NB4 (cell line): ENCODE measurements at places on chromosomes 12 and 14.

GRCh38 chr14:32542507-32542906 is 213.4 kb downstream of the AKAP6 start:
- no peak for DNase-seq

DNA sequence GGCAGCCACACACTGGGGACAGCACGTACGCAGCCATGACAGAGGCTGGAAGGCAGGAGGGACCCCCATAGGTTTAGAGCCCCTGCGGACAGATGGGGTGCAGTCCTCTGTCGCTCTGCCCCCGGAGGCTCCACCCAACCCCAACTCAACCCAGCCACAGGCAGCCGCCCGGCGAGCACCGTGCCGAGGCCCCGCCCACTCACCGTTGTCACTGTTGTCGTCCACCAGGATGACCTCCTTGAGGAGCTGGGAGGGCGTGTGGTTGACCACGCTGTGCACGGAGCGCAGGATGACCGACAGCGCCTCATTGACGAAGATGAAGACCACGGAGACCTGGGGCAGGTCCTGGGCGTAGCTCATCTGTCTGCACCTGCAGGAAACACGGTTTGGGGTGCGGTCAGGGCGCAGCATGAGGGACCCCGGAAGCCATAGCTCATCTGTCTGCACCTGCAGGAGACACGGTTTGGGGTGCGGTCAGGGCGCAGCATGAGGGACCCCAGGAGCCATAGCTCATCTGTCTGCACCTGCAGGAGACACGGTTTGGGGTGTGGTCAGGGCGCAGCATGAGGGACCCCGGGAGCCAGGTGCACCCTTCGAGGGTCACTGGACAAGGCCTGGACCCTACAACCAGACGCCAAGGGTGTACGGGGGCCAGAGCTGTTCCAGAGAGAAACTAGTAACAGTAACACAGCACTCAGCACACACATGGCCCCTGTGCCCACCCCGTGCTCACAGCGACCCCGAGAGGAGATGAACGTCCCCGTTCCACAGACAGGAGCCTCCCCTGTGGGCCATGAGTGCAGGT is 66.9 kb downstream of the GALNT9 start:
- DNase-seq: no peak

GRCh38 chr12:63410197-63410596 is 258.1 kb downstream of the DPY19L2 start:
- peak; percentile 87 for DNase-seq

GRCh38 chr14:72889366-72889765 is 4.5 kb downstream of the DPF3 start:
- no peak for DNase-seq

DNA sequence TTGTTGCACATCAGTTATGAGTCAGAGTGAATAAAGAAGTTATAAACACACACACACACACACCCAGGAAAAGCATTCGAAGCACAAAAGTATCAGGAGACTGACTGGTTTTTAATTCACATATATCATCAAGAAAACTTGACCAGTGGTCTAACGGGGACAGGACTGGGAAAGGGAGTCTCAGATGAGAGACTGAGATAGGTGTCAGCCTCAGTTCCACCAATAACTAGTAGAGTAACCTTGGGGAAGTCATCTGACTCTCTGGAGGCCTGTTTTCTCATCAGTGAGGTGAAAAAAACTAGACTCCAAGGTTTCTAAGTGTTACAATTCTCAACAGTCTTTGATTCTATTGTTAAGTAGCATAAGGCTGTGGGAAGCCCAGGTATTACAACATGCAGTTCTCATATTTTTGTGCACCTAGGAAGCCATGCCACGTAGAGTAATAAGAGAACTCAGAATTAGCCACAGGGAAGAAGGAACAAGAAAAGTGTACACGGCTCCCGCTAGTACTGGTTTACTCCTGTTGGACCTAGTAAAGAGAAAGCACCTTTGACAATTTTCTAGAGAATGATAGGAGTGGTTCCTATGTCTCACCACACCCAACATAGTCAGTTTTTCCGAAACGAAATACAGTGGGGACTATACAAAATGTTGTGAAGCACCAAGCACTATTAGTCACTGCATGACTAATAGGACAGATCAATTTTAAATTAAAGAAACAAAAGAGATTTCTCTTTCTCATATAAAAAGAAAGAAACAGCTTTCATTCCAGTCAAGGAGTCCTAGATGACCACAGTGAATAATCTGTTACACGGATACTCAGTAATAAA is 5.0 kb downstream of the PPTC7 start:
- peak; percentile 86 for DNase-seq

DNA sequence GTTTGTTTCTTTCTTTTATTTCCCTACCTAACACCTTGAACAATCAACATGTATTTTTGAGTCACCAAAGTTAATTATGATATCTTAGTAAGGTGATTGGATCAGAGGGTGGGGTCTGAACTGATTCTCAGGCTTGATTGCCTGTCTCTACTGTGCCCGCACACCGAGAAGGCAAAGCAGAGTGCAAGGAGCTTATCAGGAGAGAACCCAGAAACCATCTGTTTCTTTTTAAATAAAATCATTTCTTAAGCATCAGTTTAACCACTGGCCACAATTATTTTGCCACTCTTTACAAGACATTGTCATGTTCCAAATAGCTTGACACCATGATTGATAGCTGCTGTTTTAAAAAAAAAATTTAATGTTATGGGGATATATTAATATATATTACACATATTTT is 3.1 kb downstream of the GARIN2 start:
- no peak for DNase-seq

GRCh38 chr12:32102234-32102633 is 4.4 kb upstream of the BICD1 start:
- DNase-seq: no peak

- peak; percentile 26 for DNase-seq
Observed at GRCh38 chr12:133120385-133121191, 9.5 kb downstream of the ZNF891 start.

- peak; percentile 0 for DNase-seq
Observed at GRCh38 chr14:30330445-30330844, 228.5 kb upstream of the G2E3 start.

DNA sequence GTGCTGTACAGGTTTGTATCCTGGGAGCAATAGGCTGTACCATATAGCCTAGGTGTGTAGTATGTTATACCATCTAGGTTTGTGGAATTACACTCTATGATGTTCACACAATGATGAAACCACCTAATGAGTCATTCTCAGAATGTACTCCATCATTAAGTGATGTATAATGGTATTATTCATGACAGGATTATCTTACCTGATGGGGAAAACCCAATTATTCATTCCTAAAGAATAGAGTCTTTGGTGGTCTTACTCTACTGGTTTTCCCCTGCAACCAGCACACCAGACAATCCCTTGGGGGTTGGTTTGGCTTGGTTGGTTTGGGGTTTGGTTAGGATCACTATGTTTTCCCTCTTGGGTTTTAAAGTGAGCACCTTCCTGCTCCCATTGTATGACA is 12.6 kb upstream of the OR10P1 start:
- no peak for DNase-seq

DNA sequence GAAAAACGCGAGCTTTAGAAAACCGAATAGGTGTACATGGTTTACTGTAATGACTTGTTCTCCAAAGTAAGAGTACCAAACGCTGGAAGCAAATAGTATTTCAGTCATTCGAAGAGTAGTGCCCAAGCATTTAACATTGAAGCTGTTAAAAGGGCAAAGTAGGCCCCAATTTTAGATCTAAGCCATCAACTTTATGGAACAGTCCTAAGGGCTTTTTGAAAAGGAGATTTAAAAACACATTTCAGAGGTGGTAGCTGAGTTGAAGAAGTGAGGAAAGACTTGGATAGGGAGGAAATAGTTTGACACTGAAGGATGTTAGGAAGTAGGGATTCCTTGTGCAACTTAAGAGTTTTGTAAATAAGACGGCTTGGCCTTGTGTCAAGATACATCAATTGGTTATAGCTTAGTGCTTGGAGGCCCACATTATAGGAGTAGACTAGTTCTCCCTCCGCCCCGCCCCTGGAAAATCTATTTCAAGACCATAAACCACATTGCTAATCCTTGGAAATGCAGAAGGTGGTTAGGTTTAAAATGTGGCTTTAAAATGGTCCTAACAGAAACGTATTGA is 783 bp upstream of the TUBA1B start:
- DNase-seq: peak; percentile 74

GRCh38 chr14:31418440-31418839 is 1.9 kb downstream of the HEATR5A start:
- DNase-seq: peak; percentile 60

DNA sequence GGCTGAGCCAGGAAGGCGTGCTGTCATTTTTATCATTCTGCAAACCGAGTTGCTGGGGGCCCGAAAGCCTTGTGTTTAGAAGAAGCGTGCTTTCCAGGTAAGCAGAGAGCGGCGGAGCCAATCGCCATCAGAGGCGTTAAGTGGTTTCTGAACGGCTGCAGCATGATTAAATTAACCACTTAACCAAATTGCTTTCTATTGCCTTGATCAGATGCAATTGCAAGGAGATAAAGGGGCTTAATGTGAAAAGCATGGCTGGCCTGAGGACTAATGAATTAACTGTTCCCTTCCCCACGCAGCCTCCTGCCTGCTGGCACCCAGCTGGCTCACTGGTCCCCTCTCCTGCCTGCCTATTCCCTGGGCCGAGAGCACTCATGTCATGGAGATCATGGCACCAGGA is 36.6 kb upstream of the CHGA start:
- no peak for DNase-seq

DNA sequence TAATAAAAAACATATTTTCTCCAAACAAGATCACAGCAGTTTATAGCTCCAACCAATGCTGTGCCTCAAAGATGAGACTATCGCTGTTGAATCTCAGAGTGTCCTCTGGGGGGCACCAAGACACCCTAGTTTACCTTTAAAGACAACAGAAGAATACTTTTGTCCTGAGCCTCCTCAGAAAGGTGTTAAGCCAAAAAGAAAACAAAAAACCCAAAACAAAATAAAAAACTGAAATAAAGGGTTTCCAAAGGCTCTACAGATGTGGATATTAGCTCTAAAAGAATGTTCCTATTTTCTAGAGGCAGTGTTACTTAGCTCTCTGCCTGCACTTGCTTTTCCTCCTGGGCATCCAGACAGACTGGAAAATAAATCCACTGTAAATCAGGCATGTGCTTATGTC is 86.9 kb upstream of the TTC7B start:
- peak; percentile 68 for DNase-seq

DNA sequence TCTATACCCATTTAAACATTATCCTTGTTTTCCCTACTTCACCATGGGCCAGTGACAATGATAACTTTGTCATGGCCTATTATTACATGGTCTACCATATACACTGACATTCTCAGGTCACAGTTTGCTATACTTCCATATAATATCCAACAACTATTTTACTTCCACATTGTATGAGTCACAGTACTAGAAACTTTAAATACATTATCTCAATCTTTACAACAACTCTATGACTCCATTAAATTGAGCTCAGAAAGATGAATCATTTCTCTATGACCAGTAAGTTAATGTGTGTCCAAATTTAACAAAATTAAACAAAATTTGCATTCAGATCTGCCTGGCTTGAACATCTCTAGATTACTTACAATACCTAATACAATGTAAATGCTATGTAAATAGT is 93.9 kb downstream of the PLEKHG7 start:
- DNase-seq: no peak

GRCh38 chr12:14613718-14614117 is 46.0 kb upstream of the PLBD1 start:
- peak; percentile 42 for DNase-seq

DNA sequence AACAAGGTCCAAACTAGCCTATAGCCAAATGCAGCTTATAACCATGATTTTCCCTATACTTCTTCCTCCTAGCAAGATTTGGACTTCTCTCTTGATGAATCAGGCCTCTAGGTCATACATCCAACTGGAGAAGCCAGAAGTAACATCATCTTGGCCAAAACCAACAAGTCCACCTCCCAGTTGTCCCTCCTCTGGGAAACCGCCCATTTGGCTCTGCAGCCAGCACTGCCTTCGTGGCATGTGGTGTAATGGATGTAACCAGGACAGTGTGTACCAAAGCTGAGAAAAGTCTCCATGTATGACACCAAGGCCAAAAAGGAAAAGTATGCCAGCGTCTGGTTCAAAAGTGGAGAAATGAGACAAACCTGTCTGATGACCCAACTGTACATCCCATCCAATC is 59.3 kb upstream of the VASH1 start:
- DNase-seq: no peak
